Endodermal cell (in vitro differentiated cells): ENCODE measurements at places on chromosomes 7 and 10. TPM values are rescaled to one million over a fixed set of nuclear protein-coding genes. Genes with fewer than 3 reads are reported as not detected.

- H3K27me3 ChIP-seq: no peaks in the 10 kb centered on the region
- H3K36me3 ChIP-seq: no peaks in the 10 kb centered on the region
- no peak overlapping the region for H3K4me3 ChIP-seq
- no peaks in the 10 kb centered on the region for H3K4me1 ChIP-seq
Measured at GRCh38 chr7:29239638-29240037, 45.1 kb downstream of the CHN2 start.

DNA sequence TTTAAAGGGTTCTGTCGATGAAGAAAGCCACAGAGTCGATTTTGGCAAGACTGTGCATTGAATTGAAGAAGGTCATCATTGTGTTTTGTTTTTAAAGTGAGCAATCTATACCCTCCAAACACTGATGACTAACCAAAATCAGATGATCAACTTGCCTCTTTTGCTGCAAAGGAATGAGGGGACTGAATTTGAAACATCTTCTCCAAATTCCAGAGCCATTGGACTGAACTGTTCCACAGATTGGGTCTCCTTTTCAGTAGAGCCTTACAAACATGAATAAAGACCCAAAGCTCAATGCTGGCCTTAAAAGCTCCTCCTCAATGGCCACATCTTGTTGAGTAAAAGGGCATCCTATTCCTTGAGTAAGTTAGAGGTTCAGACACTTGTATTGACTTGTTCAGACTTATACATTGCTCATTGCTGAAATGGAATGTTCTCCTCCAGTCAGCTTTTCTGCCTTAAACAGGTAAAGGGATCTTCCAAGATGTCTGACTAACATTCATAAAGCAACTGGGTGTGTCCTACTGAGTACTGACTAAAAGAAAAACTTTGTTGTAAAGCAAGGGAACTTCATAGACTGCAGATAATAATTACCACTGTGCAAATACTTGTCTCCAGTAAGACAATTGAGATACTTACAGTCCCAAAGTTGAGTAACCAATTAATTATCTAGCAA is 630.6 kb downstream of the KCNMA1 start:
- H3K27ac ChIP-seq: no peak overlapping the region
- no peaks in the 10 kb centered on the region for H3K27me3 ChIP-seq
- no peaks in the 10 kb centered on the region for H3K4me1 ChIP-seq
- H3K4me3 ChIP-seq: no peak overlapping the region
- H3K36me3 ChIP-seq: no peaks in the 10 kb centered on the region
- no peak for DNase-seq

DNA sequence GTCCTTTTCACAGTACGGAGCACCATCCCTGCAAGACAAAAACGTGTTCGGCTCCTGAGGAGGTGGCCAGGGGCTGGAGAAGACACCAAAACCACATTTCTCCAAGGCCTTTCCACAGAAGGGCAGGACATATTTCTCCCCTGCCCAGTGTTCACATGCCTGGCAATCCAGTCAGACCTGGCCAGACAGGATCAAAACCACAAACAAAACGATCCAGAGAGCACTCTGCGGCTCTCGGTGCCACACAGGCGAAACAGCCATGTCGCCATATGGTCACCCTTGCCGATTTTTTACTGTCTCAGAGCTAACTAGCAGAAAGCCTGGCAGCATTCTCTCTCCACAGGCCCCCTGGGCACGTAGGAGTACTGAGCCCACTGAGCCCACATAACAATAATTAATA is 113.0 kb downstream of the ABLIM1 start:
- no peaks in the 10 kb centered on the region for H3K27me3 ChIP-seq
- no peaks in the 10 kb centered on the region for H3K36me3 ChIP-seq
- no peak overlapping the region for H3K27ac ChIP-seq
- no peak overlapping the region for H3K4me3 ChIP-seq
- no peaks in the 10 kb centered on the region for H3K4me1 ChIP-seq

GRCh38 chr10:71290331-71290730 is 28.7 kb upstream of the SLC29A3 start:
- no peak for DNase-seq
- no peaks in the 10 kb centered on the region for H3K27me3 ChIP-seq
- H3K4me3 ChIP-seq: no peak overlapping the region
- peaks cover 13% of the 10 kb centered on the region for H3K4me1 ChIP-seq
- peaks cover 11% of the 10 kb centered on the region for H3K36me3 ChIP-seq

Gene CDK1
- 61.1 to 157 TPM (median 145 TPM) in 3 replicates for total RNA-seq

Gene GIMAP7
- total RNA-seq: not detected in 3 replicates

GRCh38 chr10:11197266-11197712 is 179.6 kb downstream of the CELF2 start:
- DNase-seq: no peak
- peaks cover 4% of the 10 kb centered on the region for H3K4me1 ChIP-seq
- no peak overlapping the region for H3K27ac ChIP-seq
- H3K36me3 ChIP-seq: peaks cover 44% of the 10 kb centered on the region

Gene EXOC6
- total RNA-seq: 13.1 to 21.3 TPM (median 20.3 TPM) in 3 replicates
